ENCODE measurements at places on chromosomes 13 and 19.

DNA sequence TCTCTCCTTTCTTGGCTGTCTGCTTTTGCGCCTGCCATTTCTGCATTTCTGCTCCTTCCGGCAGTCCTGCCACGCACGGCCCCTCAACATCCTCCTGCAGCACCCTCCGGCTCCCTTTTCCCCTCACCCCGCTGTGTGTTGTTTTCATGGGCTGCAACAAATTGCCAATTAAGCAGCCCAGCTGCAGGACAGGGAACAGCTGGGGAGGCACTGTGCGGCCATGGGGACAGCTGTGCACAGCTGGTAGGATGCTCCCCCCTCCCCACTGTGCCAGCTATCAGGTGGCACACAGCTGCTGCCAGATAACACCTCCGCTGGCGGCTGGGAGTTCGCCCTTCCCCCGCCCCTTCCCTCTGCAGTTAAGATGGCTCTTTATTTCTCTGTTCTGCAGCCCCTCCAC lies 25.4 kb downstream of the LYL1 start:
- DNase-seq: no peak

GRCh38 chr13:46963904-46964303 lies 67.1 kb upstream of the HTR2A start:
- DNase-seq: no peak

DNA sequence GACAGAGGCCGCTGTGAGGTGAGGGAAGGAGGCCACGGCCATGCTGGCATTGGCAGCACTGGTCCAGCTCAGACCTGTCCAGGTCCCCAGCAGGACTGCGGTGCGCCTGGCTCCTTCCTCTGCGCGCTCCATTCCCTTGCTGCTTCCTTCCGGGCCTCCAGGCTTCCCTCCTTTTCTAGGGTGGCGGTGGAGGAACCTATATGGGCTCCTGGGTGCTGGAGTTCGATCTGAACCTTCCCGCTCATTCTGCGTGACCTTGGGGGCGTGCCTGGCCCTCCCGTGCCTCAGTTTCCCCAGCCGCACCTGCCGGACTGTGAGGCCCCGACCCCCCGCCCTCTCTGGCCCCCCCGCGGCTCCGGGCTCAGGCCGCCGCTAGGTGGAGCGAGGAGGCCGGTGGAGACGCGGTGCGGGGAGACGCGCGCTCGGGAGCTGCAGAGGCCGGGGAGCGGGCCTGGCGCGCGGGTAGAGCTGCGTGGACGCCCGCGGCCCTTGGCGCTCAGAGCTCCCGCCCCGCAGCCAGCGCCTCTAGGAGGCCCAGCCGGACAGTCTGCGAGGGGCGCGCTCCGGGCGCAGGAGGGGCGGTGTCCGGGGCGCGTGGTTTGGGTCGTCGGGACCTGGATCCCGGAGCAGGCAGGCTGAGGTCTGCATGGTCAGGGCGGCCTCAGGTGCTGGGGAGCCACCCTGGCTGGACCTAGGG lies 29.9 kb downstream of the EFNA2 start:
- peak; percentile 54 for DNase-seq

DNA sequence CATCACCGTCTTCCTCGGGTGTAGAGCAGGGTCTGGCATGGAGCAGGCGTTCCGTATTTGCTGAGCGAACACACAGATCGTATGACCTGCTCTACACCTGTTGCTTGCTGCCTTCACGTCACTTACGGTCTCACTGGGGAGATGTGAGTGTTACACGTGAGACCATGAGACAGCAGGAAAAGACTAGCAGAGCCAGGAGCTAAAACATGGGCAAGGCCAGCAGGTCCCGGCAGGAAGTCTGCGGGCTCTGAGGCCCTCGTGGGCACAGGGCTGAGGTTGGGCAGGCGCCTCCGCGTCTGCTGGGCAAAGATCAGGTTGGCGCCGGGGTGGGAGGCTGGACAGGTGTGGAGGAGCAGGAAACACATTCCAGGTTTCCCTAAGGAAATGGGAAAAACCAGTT lies 19.7 kb upstream of the GTF3A start:
- no peak for DNase-seq

Data from globus pallidus (tissue), 1 donor.